Stimulated activated CD8-positive, alpha-beta memory T cell treated with anti-CD3 and anti-CD28 coated beads, Interleukin-4, amount 100 ng/mL, for 1 hour (primary cell): ENCODE measurements at places on chromosomes 11 and 22.

GRCh38 chr11:69775163-69775755 is at the start of gene FGF4:
Gene FGF4 (minus strand): TSS chr11:69775341. CDS start chr11:69775084, 257 bp downstream.
- no peak for DNase-seq

GRCh38 chr11:91435694-91436395 is 788.8 kb upstream of the FAT3 start:
- no peak for DNase-seq

- DNase-seq: no peak
Observed at GRCh38 chr11:100774859-100775258, 87.8 kb downstream of the ARHGAP42 start.

DNA sequence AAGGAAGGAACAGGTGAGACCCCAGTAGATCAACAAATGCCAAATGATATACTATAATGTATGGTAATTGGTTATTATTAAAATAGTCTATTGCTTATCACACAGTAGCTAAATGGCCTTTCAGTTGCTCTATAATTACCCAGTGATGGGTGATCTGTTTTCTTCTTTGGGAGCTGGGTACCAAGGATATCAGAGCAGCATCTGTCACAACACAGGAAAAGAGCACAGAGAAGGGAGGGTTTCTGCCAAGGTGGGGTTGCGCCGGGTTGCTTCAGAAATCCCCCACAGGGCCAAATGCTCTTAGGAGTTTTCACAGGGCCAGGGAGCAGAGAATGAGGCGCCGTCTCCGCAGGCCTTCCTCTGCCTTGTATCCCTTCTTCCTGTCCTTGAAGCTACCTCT is 469.4 kb downstream of the INSC start:
- no peak for DNase-seq

GRCh38 chr11:75203138-75203537 is 37.4 kb upstream of the TPBGL start:
- DNase-seq: no peak

GRCh38 chr11:11505190-11505589 is 116.6 kb downstream of the GALNT18 start:
- no peak for DNase-seq

DNA sequence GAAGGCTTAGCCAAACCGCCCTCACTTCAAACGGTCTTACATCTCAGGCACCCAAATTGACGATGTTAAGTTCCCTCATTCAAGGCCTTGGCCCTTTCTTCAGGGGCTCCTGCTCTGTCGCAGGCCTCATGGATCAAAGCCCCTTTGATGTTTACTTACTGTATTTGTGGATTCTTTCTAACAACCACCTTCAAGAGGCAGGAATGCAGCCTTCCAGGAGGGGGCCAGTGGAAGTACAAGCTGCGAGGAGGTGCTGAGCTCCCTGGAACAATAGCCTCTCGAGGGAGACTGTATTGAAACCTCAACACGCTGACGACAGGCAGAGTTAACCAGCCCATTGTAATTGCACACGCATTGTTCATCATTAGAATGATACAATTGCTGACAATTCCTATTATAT is 209.1 kb downstream of the ST3GAL4 start:
- no peak for DNase-seq

DNA sequence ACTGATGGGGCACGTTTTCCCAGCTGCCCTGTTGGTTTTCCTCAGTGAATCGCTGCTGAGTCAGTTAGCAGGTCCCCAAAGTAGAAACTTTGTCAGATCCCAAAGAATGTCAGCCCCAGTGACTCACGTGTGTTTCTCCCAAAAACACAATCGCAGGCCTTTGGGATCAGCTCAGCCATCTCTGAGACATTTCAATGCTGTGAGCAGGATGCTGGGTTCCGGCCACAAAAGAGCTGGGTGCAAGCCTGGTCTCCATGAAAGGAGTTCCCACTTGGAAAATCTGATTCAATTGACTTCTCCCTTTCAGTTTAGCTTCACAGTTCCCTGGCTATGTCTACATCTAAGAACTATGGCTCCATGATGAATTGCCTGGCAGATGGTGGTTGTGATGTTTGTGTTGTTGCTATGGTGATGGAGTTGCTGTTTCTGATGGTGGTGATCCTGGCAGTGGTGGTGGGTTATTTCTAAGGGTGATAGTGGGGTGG is 28.0 kb downstream of the MYEOV start:
- DNase-seq: no peak

GRCh38 chr11:128324531-128325141 is 262.7 kb downstream of the ETS1 start:
- peak; percentile 52 for DNase-seq

- DNase-seq: no peak
Observed at GRCh38 chr11:94447149-94447548, 45.9 kb upstream of the GPR83 start.

DNA sequence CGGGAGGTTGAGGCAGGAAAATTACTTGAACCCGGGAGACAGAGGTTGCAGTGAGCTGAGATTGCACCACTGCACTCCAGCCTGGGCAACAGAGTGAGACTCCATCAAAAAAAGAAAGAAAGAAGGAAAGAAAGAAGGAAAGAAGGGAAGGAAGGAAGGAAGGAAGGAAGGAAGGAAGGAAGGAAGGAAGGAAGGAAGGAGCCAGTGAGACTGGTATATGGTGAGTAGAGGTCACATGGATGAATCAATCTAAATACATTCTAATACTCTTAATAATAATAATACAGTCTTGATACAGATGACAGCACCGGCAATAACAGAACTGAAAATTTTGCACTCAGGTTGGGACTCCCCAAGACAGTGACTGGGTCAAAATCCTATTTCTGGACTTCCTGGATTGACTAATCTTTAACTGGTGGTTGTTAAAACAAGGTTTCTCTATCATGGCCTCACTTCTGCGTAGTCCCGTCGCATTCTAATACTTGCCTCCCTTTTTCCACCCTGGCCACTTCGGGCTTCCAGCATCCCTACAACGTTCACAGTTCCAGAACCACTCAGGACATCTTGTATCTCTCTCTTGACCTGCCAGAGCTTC is 53.5 kb upstream of the EIF3M start:
- no peak for DNase-seq

DNA sequence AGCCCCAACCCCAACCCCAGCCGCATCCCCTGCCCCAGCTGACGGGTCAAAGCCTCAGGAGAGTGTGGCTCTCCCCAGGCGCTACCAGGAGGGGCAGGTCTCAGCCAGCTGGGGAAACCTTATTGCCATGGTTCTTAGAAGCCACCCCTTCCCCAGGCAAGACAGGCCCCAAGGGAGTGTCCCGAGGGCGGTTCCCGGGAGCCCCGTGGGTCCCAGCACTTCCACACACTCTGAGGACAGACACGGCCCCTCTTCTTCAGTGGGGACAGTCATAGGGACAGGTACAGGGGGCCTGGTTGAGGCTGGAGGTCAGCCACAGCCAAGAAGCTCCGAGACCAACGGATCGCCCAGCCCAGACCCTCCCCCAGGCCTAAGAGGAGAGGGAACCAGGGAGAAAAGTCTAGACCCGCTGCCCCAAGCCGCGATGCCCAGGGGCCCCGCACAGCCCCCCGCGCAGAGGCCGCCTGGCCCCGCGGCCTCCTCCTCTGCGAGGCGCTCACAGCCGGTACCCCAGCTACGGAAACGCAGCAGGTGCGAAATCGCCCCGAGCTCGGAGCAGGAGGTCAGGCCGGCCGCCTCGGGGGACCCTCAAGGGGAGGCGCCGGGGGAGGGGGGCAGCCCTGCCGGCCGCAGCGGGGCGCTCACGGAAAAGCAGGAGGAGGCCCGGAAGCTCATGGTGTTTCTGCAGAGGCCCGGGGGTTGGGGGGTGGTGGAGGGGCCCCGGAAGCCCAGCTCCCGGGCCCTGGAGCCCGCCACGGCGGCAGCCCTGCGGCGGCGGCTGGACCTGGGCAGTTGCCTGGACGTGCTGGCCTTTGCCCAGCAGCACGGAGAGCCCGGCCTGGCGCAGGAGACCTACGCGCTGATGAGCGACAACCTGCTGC is 2.6 kb downstream of the KLHDC7B start:
- DNase-seq: no peak

- no peak for DNase-seq
Observed at GRCh38 chr11:27839226-27839913, 139.1 kb upstream of the BDNF start.

- DNase-seq: no peak
Observed at GRCh38 chr11:131609921-131610320, 239.5 kb downstream of the NTM start.

GRCh38 chr11:23079382-23079813 is 219.1 kb upstream of the CCDC179 start:
- no peak for DNase-seq

- no peak for DNase-seq
Observed at GRCh38 chr11:134471087-134471715, 59.2 kb upstream of the B3GAT1 start.

DNA sequence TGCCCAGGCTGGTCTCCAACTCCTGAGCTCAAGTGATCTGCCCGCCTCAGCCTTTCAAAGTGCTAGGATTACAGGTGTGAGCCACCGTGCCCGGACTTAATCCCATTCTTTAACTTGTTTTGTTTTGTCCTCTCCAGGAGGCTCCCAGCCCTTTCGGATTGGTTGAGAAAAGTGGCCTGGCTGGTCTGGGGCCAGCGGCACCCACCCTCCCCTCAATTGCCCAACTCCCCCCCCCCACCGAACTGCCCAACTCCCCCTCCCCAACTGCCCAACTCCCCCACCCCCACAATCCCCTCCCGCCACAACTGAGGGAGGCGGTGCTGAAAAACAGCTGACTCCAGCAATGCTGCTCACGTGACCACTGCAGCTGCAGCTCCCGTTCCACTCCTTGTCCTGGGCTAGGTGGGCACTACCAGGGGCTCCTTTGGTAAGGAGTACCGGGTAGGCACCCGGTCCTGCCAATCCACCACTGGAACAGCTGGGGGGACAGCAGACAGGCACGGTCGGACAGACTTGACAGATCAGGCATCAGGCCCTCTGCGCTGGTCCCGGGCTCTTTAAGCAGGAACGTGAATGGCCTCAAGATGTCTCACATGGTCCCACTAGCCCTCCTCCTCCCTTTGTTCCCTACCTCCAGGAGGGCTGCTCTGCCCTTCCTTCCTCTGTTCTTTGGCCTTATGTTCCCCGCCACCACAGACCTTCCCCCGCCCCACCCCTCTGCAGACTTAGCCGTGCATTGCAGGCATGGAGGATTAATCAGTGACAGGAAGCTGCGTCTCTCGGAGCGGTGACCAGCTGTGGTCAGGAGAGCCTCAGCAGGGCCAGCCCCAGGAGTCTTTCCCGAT is at the start of gene TCN2:
Gene TCN2, plus strand, starts transcription at position 720 of the 845 bp plus-strand sequence. CDS start 158 bp downstream, outside the sequence.
- no peak for DNase-seq

DNA sequence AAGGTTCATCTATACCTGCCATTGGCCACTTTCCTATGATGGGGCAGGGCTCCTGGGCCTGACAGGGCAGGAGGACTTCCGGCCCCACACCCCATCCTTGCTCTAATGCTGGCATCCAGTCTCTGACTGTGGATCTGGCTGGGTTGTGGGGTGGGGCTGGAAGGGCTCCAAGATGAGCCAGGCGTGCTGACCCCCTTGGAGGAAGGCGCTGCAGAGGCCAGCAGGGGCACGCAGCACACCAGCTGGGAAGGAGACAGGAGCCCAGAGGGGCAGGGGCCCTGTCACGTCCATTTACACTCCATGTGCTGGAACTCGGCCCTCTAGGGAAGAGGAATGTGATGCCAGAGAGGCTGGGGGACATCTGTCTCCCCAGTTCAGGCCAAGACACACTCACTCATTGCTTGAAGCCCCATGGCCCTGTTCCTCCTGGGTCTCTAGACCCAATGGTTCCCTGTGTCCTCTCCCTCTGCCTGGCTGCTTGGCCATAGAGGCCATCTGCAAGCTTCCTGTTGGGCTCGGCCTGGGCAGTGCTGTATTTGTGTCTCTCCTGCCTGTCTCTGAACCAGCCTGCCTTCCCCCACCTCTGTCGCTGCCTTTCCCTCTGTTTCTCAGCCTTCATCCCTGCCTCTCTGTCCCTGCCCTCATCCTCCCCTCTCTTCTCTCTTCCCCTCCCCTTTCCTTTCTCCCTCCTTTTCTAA is 67.5 kb upstream of the NECTIN1 start:
- no peak for DNase-seq

GRCh38 chr11:16609769-16610168 is 128.7 kb upstream of the C11orf58 start:
- no peak for DNase-seq

DNA sequence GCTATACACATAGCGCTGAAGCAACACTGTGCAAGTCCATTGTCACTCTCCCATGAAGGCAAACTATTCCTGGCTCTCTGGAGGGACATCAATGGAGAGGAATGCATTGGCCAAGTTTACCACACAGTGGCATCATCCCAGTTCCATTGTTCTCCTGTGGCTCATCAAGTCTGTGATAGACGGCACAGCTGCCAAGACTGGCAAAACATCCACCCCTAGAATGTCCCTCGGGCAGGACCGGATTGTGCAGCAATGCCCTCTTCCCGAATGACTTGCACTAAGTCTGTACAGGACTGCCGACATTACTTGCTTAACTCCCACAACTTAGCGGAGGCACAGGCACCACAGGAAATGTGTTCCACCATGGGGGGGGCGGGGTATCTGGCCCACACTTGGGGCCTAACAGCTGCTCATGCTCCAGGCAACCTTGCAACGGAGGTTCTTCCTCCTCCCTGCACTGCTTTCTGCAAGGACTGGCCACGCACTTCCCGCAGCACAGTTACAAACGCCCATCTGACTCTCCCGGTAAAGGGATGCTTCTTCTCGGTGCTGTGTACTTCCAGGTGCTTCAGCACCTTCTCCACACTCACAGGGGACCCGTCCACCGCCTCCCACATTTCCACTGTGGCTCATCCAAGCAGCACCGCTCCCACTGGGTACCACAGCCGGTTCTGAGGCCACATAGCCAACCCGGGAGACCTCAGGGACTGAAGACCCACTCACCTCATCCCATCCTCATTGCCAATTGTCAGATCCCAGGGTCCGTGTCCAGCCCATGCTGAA is 1309.6 kb upstream of the RAG2 start:
- no peak for DNase-seq

DNA sequence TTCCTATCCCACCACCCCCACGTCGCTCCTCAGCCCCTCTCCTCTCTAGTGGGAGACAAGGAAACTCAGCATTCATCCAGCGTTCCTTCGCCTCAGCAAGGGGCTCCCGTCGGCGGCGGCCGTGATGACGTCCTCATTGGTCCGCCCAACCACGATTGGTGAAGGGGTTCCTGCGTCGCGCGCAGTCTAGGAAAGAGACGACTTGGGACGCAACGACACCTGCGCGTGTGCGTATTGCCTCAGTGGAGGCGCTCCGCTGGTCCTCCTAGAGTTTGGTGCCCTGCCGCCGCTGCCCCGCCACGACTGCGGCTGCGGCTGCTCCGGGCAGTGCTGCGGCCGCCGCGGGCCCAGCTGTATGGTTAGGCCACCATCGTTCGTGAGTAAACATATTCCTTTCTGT is 56.6 kb downstream of the CCDC81 start:
- no peak for DNase-seq

DNA sequence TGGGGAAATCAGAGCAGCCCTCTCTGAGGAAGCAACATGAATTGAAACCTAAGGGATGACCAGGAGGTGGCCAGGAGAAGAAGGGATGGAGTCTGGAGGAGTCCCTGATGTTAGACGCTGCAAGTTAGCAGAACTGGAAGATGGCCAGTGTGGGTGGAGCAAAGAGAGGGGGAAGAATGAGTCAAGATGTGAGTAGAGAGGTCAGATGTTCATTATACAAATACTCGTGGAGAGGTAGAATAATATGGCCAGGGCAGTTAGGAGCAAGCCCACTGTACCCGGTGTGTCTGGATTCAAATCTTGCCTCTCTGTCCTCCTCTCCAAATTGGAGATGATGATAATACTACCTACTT is 242.0 kb downstream of the TENM4 start:
- no peak for DNase-seq

- DNase-seq: no peak
Observed at GRCh38 chr11:94186342-94187203, 57.9 kb downstream of the PANX1 start.
